NCI-H1105 (cell line): ENCODE measurements at places on chromosomes 3 and 15.

DNA sequence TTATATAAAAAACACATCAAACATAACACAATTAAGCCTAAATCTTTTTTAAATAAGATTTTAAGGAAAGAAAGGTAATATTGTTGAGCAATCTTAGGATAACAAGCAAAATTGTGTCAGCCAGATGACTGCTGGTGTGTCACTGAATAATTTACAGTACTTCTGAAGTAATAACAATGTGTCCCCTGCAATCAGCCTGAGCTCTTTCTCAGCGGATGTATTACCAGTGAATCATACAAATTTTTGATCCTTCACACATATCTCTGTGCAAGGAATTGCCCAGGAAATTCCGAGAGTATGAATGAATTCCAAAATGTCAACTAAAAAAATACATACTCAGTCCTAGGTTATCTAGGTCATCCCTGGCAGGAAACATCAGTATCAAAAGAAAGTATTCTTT is 76.6 kb upstream of the PTX3 start:
- DNase-seq: no peak

DNA sequence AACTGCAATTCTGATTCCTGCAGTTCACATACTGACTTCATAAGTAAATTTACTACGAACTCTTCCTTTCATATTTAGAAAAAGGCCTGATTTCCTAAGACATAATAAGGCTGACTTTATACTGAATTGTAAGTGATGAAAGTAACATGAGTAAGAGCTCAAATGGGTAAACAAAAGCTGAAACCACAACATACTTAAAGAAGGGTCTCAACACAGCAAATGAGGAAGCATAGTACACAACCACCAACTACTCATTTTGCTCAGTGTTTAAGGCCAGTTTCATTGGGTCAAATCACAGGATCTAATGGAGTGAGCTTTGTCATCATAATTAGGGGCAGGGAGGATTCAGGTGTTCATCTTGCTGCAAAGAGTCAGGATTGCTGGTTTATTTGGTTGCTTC is 81.4 kb downstream of the SETD2 start:
- no peak for DNase-seq

DNA sequence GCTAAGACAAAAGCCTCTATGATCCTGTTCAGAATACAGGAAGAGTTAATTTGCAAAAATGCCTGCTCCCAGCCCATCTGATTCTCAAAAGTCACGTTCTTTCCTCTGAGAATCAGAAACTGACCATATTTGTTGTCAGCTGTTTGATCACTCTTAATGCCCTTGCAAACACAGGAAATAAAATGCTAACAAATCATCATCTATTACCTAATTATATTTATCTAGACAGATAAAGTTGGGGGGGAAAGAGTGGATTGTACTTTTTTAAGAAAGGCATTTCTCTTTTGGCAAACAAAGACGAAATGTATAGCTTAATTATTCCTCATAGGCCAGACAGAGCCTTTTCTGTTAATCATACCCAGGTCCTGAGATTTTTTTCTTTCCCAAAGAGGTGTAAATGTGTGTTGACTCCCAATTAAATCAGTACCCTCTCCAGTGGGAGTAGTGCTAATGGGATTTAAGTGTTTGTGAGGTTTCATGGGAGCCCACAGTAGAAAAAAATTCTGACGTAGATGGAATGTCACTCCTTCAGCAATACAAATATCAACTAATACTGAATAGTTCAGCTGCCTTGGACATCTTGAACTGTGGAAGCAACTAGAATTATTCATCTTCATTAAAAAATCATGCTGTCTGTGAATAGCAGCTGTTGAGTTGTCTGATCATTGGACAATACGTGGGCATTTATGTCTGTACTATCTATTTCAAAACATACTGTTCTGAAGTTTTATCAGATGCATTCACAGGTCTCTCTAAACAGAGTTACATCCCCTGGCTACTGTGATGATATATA is 22.5 kb upstream of the BNIP2 start:
- no peak for DNase-seq

- DNase-seq: no peak
These were observed 64.0 kb upstream of the PRR20G start for GRCh38 chr3:127351775-127352350.

- DNase-seq: no peak
These were observed 33.1 kb upstream of the SEMA3F start for GRCh38 chr3:50122071-50122470.

DNA sequence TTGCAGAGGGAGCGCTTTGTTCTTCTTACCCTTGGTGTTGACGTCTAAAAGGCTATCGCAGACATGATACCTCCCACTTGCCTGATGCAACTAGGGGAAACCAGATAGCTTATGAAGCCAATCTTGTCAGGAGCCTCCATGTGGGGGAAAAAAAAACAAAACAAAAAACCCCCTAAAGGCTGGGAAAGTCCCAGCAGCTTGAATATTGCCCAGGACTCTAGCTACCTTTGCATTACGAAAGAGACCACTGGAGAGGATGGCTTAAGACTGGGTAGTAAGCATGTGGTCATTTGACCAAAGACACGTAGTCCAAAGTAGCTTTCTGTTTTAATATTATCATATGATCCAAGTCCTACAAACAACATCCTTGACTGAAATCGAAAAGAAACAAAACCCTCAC is 120.7 kb upstream of the WNT5A start:
- no peak for DNase-seq
